ENCODE measurements at places on chromosomes 1 and 21. TPM values are rescaled to one million over a fixed set of nuclear protein-coding genes. Genes with fewer than 3 reads are reported as not detected.

Gene FAM72B
- total RNA-seq: 3.0 TPM

Gene TNFRSF8
- total RNA-seq: 0.26 TPM

Gene KDF1
- total RNA-seq: 2.3 TPM

Gene CD5L
- not detected for total RNA-seq

Gene RABGGTB
- total RNA-seq: 108 TPM

- DNase-seq: no peak
Observed at GRCh38 chr1:59643526-59643925, 171.2 kb upstream of the HOOK1 start.

- peak; percentile 49 for DNase-seq
Observed at GRCh38 chr1:52726265-52727113, at the start of gene ZYG11B. Gene ZYG11B, plus strand, starts transcription at chr1:52726453. Its CDS starts 201 bp downstream, at chr1:52726654.

- DNase-seq: no peak
Observed at GRCh38 chr1:43305461-43305860, 4.7 kb downstream of the TIE1 start.

DNA sequence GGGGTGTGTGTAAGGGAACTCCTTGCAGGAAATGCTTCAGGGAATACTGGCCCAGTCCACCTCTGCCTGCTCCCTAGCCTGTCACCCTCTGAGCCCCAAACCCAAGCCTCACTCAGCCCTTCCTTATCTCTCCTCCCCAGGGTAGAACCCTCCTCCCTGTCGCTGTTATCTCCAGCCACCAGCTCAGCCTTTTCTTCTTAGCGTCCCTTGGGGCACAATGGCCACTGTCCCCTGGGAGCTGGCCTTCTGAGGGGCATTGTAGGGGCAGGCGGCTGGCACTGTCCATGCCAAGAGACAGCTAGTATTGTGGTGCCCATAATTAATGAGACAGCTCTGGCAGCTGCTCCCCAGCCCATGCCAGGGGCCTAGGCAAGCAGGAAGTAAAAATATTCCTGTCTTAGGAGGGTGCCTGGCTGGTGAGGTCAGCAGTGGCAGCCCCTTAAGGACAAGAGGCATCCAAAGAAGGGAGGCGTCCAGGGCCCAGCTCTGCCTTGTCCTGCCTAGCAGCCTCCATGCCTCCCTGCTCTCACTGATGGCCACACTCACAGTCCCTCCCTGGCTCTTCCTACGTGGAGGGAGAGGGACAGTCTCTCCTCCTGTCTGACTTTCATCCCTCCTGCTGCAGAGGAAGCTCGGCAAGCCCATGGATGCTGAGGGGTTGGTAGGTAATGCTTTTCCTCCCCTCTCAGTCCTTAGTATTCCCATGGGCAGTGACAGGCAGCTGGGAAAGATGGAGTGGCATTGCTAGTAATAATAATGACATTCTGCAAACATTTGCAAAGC is 37.5 kb downstream of the KCNQ4 start:
- DNase-seq: no peak

- DNase-seq: peak; percentile 71
Observed at GRCh38 chr1:43172527-43172972, 420 bp downstream of the CFAP57 start.

- DNase-seq: no peak
Observed at GRCh38 chr1:1039145-1039910, 19.4 kb downstream of the AGRN start.

- DNase-seq: peak; percentile 57
Observed at GRCh38 chr21:37658817-37659458, 257.3 kb downstream of the KCNJ6 start.
